ENCODE measurements at places on chromosomes 11 and 22. TPM values are rescaled to one million over a fixed set of nuclear protein-coding genes. Genes with fewer than 3 reads are reported as not detected.

SCUBE1 gene
- polyA plus RNA-seq, result 0.07 TPM

ROBO4 gene
- 260 TPM for polyA plus RNA-seq

HBB gene
- polyA plus RNA-seq, result not detected

GVQW3 gene
- 1.0 TPM for polyA plus RNA-seq

FAM180B gene
- not detected for polyA plus RNA-seq

MS4A7 gene
- polyA plus RNA-seq, result 0.04 TPM

SLC7A4 gene
- polyA plus RNA-seq, result not detected

CFAP300 gene
- 0.07 TPM for polyA plus RNA-seq

C22orf31 gene
- polyA plus RNA-seq, result not detected

LTO1 gene
- polyA plus RNA-seq, result 22.1 TPM

OTOG gene
- polyA plus RNA-seq, result not detected

IFITM10 gene
- polyA plus RNA-seq, result 0.04 TPM

SLC25A45 gene
- polyA plus RNA-seq, result 1.2 TPM

UBQLN3 gene
- not detected for polyA plus RNA-seq

APOL1 gene
- 6.8 TPM for polyA plus RNA-seq

TMEM191C gene
- polyA plus RNA-seq, result 0.47 TPM

MS4A3 gene
- polyA plus RNA-seq, result not detected

MS4A15 gene
- polyA plus RNA-seq, result not detected

FOLR2 gene
- not detected for polyA plus RNA-seq

MMP7 gene
- 0.65 TPM for polyA plus RNA-seq

GPR83 gene
- polyA plus RNA-seq, result 0.07 TPM

SPON1 gene
- not detected for polyA plus RNA-seq

C11orf87 gene
- polyA plus RNA-seq, result not detected

MYBPC3 gene
- polyA plus RNA-seq, result not detected

OVOL1 gene
- polyA plus RNA-seq, result not detected

OR2AG1 gene
- not detected for polyA plus RNA-seq

RFPL1 gene
- polyA plus RNA-seq, result not detected

GGT1 gene
- polyA plus RNA-seq, result 1.2 TPM

OR5B21 gene
- not detected for polyA plus RNA-seq

CDC42EP1 gene
- 100 TPM for polyA plus RNA-seq

AIFM3 gene
- 0.11 TPM for polyA plus RNA-seq

CASP4 gene
- polyA plus RNA-seq, result 85.4 TPM

APOL3 gene
- 17.9 TPM for polyA plus RNA-seq

CD3G gene
- not detected for polyA plus RNA-seq

FLRT1 gene
- not detected for polyA plus RNA-seq

TNNT3 gene
- not detected for polyA plus RNA-seq

TMEM45B gene
- polyA plus RNA-seq, result 0.08 TPM

NXPE2 gene
- not detected for polyA plus RNA-seq

FREY1 gene
- 0.84 TPM for polyA plus RNA-seq

PHLDA2 gene
- polyA plus RNA-seq, result 45.6 TPM

IGLL1 gene
- polyA plus RNA-seq, result not detected
